ENCODE measurements at places on chromosomes 4 and X.

- no peaks in the 10 kb centered on the region for H3K36me3 ChIP-seq
- no peak for DNase-seq
- H3K27ac ChIP-seq, result no peak overlapping the region
Measured at GRCh38 chr4:243426-243825, 61.8 kb downstream of the ZNF732 start.

DNA sequence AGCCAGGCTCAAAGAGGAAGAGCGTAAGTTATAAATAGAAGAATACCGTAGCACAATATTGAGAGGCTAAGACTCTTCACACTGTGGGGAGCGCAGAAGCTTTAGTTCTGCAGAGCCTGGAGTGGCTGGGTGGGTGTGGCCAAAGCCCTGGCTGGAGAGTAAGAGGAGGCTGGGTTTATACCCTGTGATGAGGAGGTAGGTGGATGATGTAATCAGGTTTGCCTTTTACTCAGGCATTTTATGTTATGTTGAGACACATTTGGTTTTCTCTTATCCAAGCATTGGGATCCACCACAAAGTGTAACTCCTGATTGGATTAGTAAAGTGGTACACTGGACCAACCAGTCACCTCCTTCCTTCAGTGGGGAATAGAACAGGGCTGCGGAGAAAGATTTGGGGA is 13.9 kb downstream of the CDS1 start:
- no peaks in the 10 kb centered on the region for H3K27me3 ChIP-seq
- no peak overlapping the region for H3K4me3 ChIP-seq
- H3K36me3 ChIP-seq, result no peaks in the 10 kb centered on the region
- no peak overlapping the region for H3K27ac ChIP-seq
- peaks cover 2% of the 10 kb centered on the region for H3K4me1 ChIP-seq

DNA sequence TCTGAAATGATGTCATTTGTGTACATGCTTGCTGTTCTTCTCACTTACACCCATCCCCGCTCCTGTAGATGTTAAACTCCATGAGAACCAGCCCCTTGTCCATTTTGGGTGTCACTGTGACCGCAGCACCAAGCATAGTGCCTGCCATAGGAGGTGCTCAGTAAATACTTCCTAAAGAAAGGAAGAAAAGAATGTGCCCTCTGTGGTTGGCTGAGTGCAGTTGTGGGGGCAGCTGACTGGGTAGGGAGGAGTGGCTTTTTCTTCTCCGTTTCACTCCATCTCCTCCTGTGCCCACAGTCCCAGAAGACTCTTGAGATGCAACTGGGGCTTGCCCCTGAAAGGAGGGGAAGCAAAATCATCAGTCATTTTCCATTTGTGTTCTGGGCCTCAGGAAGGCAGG is 25.5 kb downstream of the PHEX start:
- peak overlapping the region; percentile 51 for H3K27ac ChIP-seq
- H3K4me1 ChIP-seq, result peaks cover 33% of the 10 kb centered on the region
- H3K4me3 ChIP-seq, result no peak overlapping the region

- no peaks in the 10 kb centered on the region for H3K27me3 ChIP-seq
- no peak for DNase-seq
- H3K27ac ChIP-seq, result no peak overlapping the region
Measured at GRCh38 chr4:16588149-16588548, 310.3 kb downstream of the LDB2 start.

DNA sequence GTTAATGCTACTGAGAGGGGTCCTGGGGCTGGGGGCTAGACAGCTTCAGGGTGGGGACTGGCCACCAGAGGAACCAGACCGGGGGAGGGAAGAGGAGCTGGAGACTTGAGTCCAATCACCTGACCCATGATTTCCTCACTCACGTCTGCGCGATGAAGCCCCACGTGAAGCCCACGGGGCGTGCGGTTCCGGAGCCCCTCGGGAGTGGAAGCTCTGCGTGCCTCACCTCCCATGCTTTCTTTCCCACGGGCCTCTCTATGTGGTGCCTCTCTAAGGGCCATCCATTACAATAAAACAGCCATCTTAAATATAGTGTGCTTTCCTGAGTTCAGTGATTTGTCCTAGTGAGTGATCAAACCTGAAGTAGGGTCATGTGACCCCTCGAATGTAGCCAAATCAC is 119.9 kb downstream of the ENPP6 start:
- no peak for DNase-seq
- H3K4me1 ChIP-seq, result peaks cover 2% of the 10 kb centered on the region
- H3K27me3 ChIP-seq, result peaks cover 15% of the 10 kb centered on the region

DNA sequence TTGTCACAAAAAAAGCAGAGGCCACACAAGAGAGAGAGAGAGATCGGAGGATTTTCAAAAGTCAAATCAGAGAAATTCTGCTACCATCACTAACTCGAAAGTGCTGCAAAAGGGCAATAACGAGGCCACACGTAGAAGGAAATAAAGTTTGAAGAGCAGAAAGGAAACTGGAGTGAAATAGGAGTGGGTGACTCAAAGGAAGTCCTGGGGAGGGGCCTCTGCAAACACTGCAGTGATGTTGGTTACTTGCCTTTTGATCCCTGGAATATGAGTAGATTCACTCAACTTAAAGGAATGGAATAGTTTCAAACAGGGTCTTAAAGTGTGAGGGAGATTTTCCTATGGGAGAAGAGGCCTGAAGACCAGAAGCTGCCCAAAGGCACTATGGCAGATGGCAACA is 663.4 kb upstream of the LCORL start:
- H3K27me3 ChIP-seq, result peaks cover 1% of the 10 kb centered on the region
- H3K4me3 ChIP-seq, result no peak overlapping the region
- no peak for DNase-seq
- no peaks in the 10 kb centered on the region for H3K4me1 ChIP-seq

- H3K4me3 ChIP-seq, result no peak overlapping the region
- no peaks in the 10 kb centered on the region for H3K27me3 ChIP-seq
- no peaks in the 10 kb centered on the region for H3K4me1 ChIP-seq
- DNase-seq, result no peak
- no peaks in the 10 kb centered on the region for H3K36me3 ChIP-seq
Measured at GRCh38 chr4:60657041-60657440, 543.1 kb upstream of the ADGRL3 start.

DNA sequence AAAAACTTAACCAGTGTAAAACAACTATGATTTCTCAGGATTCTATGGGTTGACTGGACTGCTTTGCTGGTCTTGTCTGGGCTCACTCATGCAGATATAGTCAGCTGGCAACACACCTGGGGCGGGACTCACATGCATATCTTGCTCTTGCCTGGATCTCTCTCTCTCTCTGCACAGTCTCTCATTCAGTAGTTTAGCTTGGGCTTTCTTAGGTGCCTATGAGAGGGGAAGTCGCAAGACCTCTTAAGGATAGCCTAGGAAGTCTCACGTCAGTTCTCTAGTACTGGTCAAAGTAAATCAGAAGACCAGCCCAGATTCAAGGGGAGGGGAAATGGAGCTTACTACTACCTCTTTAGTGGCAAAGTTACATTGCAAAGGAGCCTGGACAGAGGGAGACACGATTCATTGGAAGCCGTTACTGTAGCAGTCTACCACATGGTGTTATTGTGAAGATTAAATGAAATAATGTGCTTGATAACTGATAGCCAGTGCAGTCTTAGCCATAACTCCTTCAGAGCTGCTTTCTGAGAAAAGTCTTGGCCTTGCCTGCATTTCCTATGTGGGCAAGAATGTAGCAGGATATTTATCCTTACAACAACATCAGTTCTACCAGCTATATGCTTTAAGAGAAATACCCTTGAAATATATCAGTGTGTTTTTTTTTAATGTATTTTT is 2.1 kb downstream of the COPS4 start:
- peaks cover under 1% of the 10 kb centered on the region for H3K27me3 ChIP-seq
- H3K27ac ChIP-seq, result no peak overlapping the region
- peaks cover 13% of the 10 kb centered on the region for H3K36me3 ChIP-seq
- no peak for DNase-seq

DNA sequence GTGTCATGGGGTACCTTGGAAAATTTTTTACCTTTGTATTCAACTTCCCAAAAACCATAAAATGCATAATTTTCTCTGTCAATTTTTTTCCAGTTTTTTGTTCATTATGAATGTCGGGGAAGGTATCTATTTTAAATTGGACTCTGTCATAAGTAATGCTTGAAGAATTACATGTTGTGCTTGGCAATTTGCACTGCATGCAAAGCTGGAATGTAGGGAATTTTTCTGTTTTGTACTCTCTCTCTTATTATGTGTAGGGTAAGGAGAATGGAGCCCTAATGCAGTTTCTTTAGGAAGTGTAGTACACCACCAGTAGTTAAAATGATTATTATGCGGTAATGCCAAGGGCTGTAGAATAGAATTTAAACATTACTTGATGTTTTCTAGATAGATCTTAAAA is 137.7 kb upstream of the LIMCH1 start:
- H3K27ac ChIP-seq, result no peak overlapping the region
- H3K36me3 ChIP-seq, result no peaks in the 10 kb centered on the region
- no peak for DNase-seq
- H3K27me3 ChIP-seq, result no peaks in the 10 kb centered on the region
- H3K4me1 ChIP-seq, result no peaks in the 10 kb centered on the region

GRCh38 chr4:5757536-5757935 is 46.5 kb downstream of the EVC start:
- no peaks in the 10 kb centered on the region for H3K27me3 ChIP-seq
- H3K4me1 ChIP-seq, result peaks cover 5% of the 10 kb centered on the region
- DNase-seq, result no peak

DNA sequence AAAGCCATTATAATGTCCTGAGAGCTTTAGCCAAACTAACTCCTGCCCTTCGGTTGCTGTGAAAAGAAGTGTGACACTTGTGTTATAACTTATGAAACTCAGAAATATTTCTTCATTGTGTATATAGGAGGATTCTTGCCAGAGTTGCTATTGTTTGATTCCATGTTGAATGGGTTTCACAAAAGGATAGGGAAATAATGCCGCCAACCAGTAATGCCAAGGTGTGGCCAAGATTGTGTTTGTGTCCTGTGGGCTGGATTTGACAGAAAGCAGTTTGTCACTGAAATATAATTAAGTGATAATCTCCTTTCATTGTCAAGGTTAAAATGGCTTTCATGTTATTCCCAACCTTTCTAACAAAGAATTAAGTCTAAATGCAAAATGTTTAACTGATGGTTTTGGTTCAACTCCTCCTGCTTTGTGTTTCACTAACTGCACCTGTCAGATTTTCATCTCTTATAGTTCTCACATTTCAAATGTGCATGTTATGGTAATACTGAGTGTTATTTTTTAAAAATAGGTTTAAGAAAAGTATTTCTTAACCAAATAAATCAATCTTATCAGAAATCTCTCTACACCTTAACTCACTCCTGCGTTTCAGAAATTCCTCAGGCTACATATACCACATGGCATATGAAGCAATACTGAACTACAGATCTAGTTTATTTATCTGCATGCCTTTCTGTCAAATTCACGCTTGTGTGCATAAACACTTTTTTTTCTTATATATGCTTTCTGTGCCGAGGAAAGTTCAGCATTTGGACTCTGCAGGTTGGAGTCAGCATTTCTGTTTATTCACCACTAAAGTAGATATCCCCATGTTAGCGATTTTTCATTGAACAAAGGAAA is at the start of gene CLDN22:
Gene CLDN22 (minus strand): TSS at position 66 of the 849 bp plus-strand sequence. CDS start 58 bp downstream, at position 8.
- no peak for DNase-seq
- H3K36me3 ChIP-seq, result no peaks in the 10 kb centered on the region
- H3K27me3 ChIP-seq, result peaks cover 7% of the 10 kb centered on the region
- H3K4me3 ChIP-seq, result no peak within 1 kb of the TSS
- H3K27ac ChIP-seq, result no peak within 1 kb of the TSS
- H3K4me1 ChIP-seq, result peaks cover 7% of the 10 kb centered on the region

GRCh38 chrX:104098151-104098808 is 14.0 kb upstream of the ZCCHC18 start:
- peaks cover 13% of the 10 kb centered on the region for H3K27me3 ChIP-seq
- peak; percentile 79 for DNase-seq
- H3K4me3 ChIP-seq, result no peak overlapping the region
- no peaks in the 10 kb centered on the region for H3K4me1 ChIP-seq
- H3K27ac ChIP-seq, result no peak overlapping the region

- no peak overlapping the region for H3K4me3 ChIP-seq
- DNase-seq, result no peak
- H3K27ac ChIP-seq, result no peak overlapping the region
- H3K27me3 ChIP-seq, result no peaks in the 10 kb centered on the region
- no peaks in the 10 kb centered on the region for H3K36me3 ChIP-seq
Measured at GRCh38 chr4:41106081-41106480, 108.3 kb downstream of the APBB2 start.

GRCh38 chr4:102157984-102158383 is 187.3 kb downstream of the SLC39A8 start:
- no peak overlapping the region for H3K27ac ChIP-seq
- H3K4me3 ChIP-seq, result no peak overlapping the region
- H3K36me3 ChIP-seq, result no peaks in the 10 kb centered on the region
- no peaks in the 10 kb centered on the region for H3K4me1 ChIP-seq
- no peak for DNase-seq
- no peaks in the 10 kb centered on the region for H3K27me3 ChIP-seq

- DNase-seq, result no peak
- H3K27ac ChIP-seq, result no peak overlapping the region
Measured at GRCh38 chrX:39248330-39248729, 447.1 kb downstream of the MID1IP1 start.

- peaks cover 2% of the 10 kb centered on the region for H3K27me3 ChIP-seq
- peak overlapping the region; percentile 99 for H3K4me3 ChIP-seq
- H3K36me3 ChIP-seq, result peaks cover 65% of the 10 kb centered on the region
- no peak for DNase-seq
Measured at GRCh38 chr4:338759-339097, 1.1 kb downstream of the ZNF141 start.

Measured in activated CD4-positive, alpha-beta T cell treated with anti-CD3 and anti-CD28 coated beads, Interleukin-2, amount 10 ng/mL, durations not matched to agents 24 days and 14 days (primary cell).